ENCODE measurements at places on chromosomes 5 and 9. TPM values are rescaled to one million over a fixed set of nuclear protein-coding genes. Genes with fewer than 3 reads are reported as not detected.

Gene ASTN2
- 29.0 TPM for total RNA-seq

DNA sequence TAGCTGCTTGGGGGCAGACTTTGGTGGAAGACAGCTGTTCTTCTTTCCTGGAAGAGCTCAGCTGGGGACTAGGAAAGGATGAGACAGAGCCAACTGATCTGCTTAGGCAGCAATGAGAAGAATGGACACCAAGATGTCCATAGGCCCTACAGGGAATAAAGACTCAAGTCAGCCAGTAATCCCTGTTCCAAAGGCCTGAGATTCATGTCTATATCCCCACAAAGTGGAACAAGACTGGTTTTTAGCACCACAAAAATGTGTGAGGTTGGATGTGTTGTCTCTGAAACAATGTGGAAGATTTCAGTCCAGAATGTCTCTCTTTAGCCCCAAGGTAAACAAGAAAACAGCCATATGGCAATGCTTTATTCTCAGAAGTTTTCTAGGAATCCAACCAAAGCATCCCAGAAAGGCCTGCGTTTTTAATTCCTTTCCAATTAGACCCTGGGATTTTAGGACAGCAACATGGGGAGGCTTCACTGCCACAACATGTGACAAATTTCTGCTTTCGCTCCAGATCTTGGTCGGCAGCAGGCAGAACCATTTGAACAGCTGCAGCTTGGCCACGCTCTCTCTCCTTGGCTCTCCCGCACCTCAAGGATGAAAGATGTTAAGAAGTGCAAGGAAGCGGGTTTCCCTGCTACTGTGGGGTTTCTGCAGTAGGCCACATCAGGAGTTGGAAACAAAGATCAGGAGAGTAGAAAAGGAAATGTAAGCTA lies 245.1 kb downstream of the FSTL4 start:
- H3K36me3 ChIP-seq, result no peaks in the 10 kb centered on the region
- H3K4me3 ChIP-seq, result no peak overlapping the region
- H3K27me3 ChIP-seq, result peaks cover 3% of the 10 kb centered on the region
- DNase-seq, result no peak
- H3K4me1 ChIP-seq, result peaks cover 4% of the 10 kb centered on the region

DNA sequence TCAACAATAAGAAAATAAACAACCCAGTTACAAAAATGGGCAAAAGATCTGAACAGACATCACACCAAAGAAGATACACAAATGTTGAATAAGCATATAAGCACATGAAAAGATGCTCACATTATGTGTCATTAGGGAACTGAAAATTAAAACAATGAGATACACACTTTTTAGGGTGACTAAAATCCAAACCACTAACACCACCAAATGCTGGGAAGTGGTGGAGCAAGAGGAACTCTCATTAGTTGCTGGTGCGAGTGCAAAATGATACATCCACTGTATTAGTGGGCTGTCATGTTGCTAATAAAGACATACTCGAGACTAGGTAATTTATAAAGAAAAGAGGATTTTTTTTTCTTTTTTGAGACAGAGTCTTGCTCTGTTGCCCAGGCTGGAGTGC lies 329.1 kb downstream of the TMEM38B start:
- DNase-seq, result no peak
- peaks cover 5% of the 10 kb centered on the region for H3K4me1 ChIP-seq
- H3K4me3 ChIP-seq, result no peak overlapping the region
- no peak overlapping the region for H3K27ac ChIP-seq
- no peaks in the 10 kb centered on the region for H3K36me3 ChIP-seq
- no peaks in the 10 kb centered on the region for H3K27me3 ChIP-seq

Gene TNFSF15
- total RNA-seq, result 2.1 TPM

- H3K27me3 ChIP-seq, result no peaks in the 10 kb centered on the region
- no peak overlapping the region for H3K4me3 ChIP-seq
- no peak for DNase-seq
- H3K36me3 ChIP-seq, result peaks cover 20% of the 10 kb centered on the region
- no peak overlapping the region for H3K27ac ChIP-seq
These were observed 7.0 kb downstream of the ZNF346 start for GRCh38 chr5:177029498-177029897.

GRCh38 chr9:34686231-34686630 lies 4.8 kb downstream of the CCL19 start:
- no peaks in the 10 kb centered on the region for H3K27me3 ChIP-seq
- no peak overlapping the region for H3K4me3 ChIP-seq
- peaks cover 18% of the 10 kb centered on the region for H3K4me1 ChIP-seq
- peaks cover 1% of the 10 kb centered on the region for H3K36me3 ChIP-seq
- H3K27ac ChIP-seq, result no peak overlapping the region

- H3K27ac ChIP-seq, result no peak overlapping the region
- no peak overlapping the region for H3K4me3 ChIP-seq
- no peak for DNase-seq
- H3K4me1 ChIP-seq, result peaks cover 9% of the 10 kb centered on the region
These were observed 143.2 kb downstream of the PSAT1 start for GRCh38 chr9:78439866-78440830.

DNA sequence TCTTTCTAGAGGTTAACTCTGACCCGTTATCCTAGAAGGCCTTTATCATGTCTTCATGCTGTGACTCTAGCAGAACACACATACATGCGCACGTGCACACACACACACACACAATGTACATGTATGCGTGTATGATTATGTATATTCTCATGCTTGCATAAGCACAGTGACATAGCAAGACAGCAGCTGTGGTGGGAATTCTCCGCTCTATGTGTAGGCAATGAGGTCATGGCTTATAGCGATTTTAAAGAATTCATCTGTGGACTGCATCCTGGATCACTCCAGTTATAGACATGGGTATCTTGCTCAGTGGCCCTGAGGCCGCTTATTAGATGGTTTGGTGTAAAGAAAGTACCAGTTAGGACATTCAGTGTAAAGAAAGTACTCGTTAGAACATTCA lies 106.2 kb downstream of the FBXL7 start:
- H3K4me3 ChIP-seq, result no peak overlapping the region
- H3K27ac ChIP-seq, result no peak overlapping the region
- no peaks in the 10 kb centered on the region for H3K36me3 ChIP-seq
- H3K27me3 ChIP-seq, result no peaks in the 10 kb centered on the region
- DNase-seq, result no peak

Gene CCL27
- 0.67 TPM for total RNA-seq

Gene PCDHB8
- total RNA-seq, result 2.8 TPM

DNA sequence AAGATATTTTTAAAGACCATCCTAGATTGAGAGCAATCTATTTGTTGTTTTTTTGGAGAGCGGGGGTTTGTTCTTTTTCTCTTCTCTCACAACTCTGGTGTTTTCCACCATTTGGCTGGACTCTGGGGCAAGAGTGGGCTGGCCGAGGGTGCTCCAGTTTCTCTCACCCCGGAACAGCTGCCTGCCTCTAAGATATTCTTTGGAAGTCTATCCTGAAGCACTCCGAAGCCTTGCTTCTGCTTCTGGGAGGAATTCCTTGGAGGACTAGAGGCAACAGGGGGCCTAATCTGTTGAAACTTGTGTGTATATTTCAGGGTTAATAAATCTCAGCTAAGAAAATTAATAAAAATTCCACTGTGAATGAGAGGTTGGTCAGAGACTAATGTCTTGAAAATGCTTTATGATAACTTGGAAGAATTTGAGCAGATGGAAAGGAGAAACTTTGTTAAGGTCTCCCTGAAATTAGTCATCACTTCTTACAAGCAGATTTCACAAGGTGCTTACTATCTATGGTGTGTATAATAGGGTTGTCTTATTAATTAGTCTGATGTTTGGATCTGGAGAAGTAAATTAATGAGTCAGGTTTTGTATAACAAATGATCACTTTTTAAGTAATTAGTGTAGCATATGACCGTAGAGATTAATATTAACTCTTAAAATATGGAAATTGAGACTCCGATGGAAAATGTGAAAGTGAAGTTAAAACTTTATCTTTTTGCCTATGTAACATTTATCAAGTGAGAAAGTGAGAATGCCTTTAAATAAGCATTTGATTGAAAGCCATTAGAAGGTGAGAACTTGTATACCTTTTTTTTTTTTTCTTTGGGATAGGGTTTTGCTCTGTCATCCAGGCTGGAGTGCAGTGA lies 4.0 kb downstream of the MAN2A1 start:
- H3K36me3 ChIP-seq, result peaks cover 2% of the 10 kb centered on the region
- no peaks in the 10 kb centered on the region for H3K27me3 ChIP-seq
- no peak overlapping the region for H3K27ac ChIP-seq
- DNase-seq, result no peak

Gene SHC3
- total RNA-seq, result 1.3 TPM

DNA sequence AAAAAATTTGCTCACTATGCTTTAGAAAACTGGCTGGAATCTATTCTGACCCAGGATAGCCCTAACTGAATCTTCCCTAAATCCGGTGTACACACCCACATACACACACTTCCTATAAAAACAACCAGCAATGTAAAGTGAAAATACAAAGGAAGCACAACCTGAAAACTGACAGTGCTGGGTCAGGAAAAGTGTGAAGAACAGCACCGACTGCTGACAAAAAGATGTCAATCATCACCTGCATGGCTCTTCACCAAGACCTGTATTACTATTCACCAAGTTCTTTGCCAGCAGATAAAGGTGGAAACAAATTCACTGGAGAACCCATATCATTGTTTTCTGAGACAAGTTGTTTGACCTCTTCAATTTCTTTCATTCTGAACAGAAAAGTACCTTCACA lies 293.8 kb upstream of the GRAMD2B start:
- no peak overlapping the region for H3K4me3 ChIP-seq
- H3K4me1 ChIP-seq, result no peaks in the 10 kb centered on the region
- no peaks in the 10 kb centered on the region for H3K27me3 ChIP-seq
- no peaks in the 10 kb centered on the region for H3K36me3 ChIP-seq
- no peak for DNase-seq

GRCh38 chr9:129225815-129226214 lies 47.8 kb upstream of the IER5L start:
- H3K4me3 ChIP-seq, result no peak overlapping the region
- peaks cover 3% of the 10 kb centered on the region for H3K27me3 ChIP-seq
- no peaks in the 10 kb centered on the region for H3K36me3 ChIP-seq

DNA sequence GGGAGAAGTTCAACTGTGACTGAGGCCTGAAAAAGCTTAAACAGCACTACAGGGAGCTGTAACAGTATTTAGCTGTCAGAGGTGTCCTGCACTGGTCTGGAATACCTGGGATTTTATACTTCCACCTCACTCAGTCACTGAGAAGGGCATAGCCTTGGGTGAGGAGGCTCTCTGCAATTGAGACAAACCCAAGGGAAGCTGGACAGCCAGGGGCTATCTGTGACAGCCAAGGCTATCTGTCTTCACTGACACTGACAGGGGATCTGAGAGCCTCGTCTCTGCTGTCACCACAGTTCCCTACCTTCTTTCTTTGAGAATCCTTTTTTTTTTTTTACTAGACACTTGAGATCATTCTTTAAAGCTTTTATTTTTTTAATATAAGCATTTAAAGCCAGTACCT lies 356.2 kb upstream of the CD180 start:
- DNase-seq, result no peak

- no peak for DNase-seq
- H3K36me3 ChIP-seq, result peaks cover 6% of the 10 kb centered on the region
- H3K27me3 ChIP-seq, result no peaks in the 10 kb centered on the region
- H3K4me1 ChIP-seq, result peaks cover 2% of the 10 kb centered on the region
- no peak overlapping the region for H3K4me3 ChIP-seq
- no peak overlapping the region for H3K27ac ChIP-seq
These were observed 100.1 kb downstream of the PHF2 start for GRCh38 chr9:93676310-93677047.

GRCh38 chr5:139397921-139398320 lies 3.0 kb upstream of the PROB1 start:
- no peak overlapping the region for H3K27ac ChIP-seq
- peaks cover 4% of the 10 kb centered on the region for H3K4me1 ChIP-seq
- no peak overlapping the region for H3K4me3 ChIP-seq
- H3K27me3 ChIP-seq, result peaks cover 21% of the 10 kb centered on the region
- H3K36me3 ChIP-seq, result peaks cover 2% of the 10 kb centered on the region
- DNase-seq, result no peak

DNA sequence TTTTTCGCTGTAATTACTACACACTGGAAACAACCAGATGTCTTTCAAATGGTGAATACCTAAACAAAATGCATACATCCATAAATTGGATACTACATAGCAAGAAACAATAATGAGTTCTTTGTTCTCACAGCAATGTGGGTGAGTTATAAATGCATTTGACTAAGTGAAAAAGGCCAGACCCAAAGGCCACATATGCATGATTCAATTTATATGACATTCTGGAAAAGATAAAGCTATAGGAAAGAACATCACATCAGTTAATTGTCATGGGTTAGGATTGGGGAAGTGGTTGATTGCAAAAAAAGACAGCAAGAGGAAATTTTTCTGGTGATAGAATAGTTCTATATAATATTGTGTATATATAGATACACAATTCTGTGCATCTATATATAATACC lies 198.9 kb downstream of the CYLC2 start:
- H3K4me1 ChIP-seq, result peaks cover 1% of the 10 kb centered on the region
- H3K27me3 ChIP-seq, result no peaks in the 10 kb centered on the region
- H3K4me3 ChIP-seq, result no peak overlapping the region
- H3K36me3 ChIP-seq, result no peaks in the 10 kb centered on the region
- no peak for DNase-seq

Gene WNK2
- total RNA-seq, result 345 TPM

Gene FOXI1
- not detected for total RNA-seq

All from progenitor cell of endocrine pancreas (in vitro differentiated cells).